Natural killer cell treated with Interleukin-12 subunit alpha and Interleukin-12 subunit beta and Interleukin-15 and Interleukin-18, amount 100 ng/mL, for 72 hours (primary cell): ENCODE measurements at places on chromosomes 7 and 10. TPM values are rescaled to one million over a fixed set of nuclear protein-coding genes. Genes with fewer than 3 reads are reported as not detected.

The CAMK2B gene
- total RNA-seq = 0.10 TPM

The OPN4 gene
- total RNA-seq = not detected

The DPP6 gene
- total RNA-seq = not detected

The GPR15LG gene
- not detected for total RNA-seq

The MRLN gene
- not detected for total RNA-seq

The THNSL1 gene
- 2.8 TPM for total RNA-seq

The ZMYND11 gene
- total RNA-seq = 21.4 TPM

The DMBT1 gene
- total RNA-seq = not detected

The PTPRN2 gene
- 0.74 TPM for total RNA-seq

The TBX20 gene
- total RNA-seq = not detected

The ABCB4 gene
- total RNA-seq = 0.20 TPM

The OPALIN gene
- not detected for total RNA-seq

DNA sequence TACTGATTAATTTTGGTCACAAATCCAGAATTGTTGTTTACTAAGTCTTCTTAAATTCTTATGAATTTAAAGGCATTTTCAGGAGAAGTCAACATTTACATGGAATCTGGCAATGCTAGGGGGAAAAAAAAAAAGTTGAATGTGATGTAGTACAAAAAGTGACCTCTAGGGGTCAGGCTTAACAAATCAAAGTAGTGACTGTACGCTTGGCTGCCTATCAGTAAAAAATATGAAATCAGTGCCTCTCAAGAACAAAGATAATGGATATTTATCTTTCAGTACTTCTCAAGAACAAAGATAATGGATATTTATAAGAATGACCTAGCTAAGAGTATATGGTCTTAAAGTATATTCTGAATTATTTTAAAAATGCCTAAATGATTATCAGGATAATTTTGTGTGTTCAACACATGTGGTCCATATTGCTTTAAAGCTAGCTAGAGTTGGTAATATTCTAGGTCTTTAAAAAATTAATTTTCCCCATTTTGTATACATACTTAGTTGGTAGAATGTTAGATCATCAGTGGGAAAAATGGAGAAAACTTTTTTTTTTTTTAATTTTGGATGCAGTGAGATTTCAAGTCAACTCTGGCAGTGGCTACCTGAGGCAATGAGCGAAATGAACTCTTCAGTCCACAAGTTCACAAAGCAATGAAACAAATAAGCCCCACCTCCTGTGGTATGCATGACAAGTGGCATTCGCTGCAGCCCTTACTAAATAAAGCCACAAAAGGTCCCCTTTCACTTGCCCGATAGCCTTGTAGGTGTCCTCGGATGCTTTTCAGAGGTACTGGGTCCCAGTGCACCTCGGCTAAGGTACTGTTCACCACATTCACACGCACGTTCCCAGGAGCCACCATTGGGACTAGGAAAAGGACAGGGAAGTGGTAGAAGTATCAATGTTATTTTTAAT, 51.2 kb upstream of the LAMB4 start:
- no peak for DNase-seq

DNA sequence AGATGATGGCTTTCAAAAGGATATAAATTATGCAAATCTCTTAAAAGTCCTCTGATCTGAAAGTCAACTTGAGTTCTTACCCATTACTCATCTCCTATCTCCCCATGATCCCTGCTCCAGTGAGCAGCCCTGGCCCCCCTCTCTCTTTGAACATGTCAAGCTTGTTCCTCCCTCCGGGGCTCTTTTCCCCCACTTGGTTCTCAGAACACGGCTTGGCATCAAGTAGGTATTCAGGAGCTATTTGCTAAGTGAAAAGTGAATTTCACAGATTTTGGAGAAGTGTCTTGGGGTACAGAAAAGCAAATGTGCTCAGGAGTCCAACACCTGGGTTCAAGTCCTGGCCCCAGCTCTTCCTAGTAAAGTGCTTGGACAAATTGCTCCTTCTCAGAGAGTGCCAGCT, 98.3 kb upstream of the CTBP2 start:
- no peak for DNase-seq

GRCh38 chr10:78371136-78371535, 337.5 kb downstream of the RPS24 start:
- DNase-seq = peak; percentile 18

GRCh38 chr7:127870231-127870907, 160.9 kb downstream of the LRRC4 start:
- DNase-seq = no peak

DNA sequence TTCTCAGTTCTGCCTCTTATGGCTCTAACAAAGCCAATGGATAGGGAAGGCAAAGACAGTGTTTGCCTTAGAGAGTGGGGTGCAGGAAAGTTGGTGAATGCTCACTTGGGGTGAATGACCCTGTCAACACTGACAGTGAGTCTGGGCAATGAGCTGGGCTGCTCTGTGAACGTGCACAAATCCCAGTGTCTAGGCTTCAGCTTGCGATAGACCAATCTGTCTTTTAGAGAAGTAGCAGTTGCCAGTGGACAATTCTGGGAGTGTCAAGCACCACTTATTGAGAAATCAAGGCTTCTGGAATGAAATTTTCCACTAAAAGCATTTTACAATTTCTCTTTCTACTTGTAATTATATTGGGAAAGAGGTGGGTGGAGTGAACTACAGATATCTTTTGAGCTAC, 141.4 kb downstream of the HERPUD2 start:
- DNase-seq = no peak

DNA sequence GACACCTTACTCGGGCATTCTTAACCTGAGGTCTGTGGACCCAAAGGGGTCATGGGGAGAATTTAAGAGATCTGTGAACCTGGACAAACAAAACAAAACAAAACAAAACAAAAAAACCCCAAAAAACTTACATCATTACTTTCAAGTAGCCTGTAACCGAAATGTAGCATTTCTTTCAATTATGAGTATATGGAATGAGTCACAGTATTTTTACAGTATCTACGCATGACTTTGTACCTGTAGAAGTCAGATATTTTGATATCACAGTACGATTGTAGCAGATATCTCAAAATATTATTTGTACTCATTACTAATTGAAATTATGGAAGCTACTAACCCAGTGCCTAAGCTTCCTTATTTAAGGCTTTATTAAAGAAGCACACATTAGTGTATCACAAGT, 210.2 kb downstream of the JAZF1 start:
- no peak for DNase-seq

DNA sequence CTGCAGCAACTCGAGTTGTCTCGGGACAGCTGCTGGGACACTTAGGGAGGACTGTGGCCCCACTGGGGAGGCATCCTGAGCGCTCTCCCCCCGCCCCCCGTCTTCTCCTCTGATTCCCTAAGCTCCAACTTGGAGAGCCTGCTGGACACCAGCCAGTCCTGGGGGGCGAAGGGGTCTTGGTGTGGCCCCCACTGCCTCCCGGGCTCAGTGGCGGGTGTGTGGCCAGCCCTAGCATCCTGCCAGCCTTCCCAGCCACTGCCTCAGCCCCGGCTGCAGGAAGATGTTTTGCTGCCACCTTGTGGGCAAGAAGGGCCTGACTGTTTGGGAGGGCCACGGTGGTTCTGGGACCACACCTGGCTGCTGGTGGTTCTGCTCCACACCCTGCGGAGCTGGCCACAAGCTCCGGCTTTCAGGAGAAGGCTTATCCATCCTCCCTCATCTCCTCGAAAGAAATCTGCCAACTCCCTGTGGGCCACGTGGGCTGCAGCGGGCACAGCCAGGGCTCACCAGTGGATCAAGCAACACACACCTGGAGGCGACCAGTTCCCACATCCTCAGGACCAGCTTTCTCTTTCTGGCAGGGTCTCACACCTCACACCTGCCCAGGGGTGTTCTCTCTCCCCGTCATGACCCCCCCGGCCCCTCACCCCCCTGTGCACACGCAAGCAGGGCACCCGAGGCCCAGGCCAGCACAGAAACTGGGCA, 24.8 kb downstream of the AGAP3 start:
- DNase-seq = peak; percentile 75

DNA sequence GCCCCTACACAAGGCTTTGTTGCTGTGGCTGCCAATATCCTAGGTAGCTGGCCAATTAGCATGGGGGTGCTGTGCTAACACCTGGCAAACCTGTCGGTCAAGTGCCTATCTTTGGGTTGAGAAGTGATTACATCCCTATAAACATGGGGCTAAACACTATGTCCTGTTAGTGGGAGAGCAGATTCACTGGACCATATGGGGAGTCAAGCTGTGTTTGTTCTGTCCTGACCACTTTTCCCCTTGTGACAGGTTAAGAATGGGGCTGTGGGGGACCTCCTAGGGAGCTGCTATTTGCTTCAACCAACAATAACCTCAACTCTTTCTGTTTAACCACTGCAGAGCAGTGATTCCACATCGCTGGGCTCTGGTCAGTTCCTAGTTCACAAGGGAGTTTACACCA, 151.5 kb upstream of the AOAH start:
- DNase-seq = no peak

DNA sequence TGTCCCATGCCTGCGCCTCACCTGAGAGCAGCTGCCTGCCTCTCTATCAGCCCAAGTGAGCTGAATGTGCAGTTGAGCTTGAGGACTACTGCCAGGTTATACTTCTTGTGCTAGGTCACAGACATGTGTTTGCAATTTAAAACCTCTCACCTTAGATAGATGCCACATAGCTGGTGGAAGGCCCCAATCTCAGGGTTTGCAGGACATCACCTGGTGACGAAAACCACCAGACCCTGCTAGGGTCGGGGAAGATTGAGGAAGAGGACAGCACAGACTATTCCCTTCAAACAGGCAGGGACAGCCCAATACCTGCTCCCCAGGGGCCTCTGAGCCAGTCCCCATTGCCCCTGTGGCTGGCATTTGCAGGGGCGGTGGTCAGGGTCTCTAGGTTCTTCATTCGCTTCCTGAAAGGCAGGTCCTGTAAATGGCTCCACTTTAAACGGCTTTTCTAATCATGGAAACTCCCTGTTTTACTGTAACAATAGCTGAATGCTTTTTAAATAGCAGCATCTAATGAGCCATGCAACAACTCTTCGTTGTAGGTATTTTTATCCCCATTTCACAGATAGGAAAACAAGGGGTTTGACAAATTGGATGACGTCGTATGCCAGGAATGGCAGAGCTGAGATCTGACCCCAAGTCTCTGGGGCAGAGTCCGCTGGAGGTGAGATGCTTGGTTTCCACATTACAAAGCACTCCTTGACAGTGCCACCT, 80.1 kb downstream of the EMX2 start:
- no peak for DNase-seq

GRCh38 chr7:82674268-82674667, 230.7 kb upstream of the CACNA2D1 start:
- DNase-seq = no peak

DNA sequence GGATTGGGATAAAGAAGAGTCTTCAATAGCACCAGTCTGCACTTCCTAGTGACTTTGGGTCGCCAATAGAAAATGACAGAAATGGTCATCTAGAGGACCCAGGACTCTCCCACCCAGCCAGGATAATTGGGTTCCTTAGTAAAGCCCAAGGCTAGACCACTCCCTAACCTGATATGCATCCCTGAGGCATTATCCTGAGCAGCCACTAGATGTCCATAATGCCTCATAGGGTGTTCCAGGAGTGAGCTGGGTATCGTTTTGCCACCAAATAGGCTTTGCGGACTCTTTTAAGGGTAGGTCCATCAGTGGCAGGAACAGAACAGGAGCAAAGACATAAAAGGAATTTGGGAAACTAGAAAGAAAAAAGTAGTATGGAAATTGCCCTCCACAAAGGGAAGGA, 4.5 kb upstream of the LRRC4 start:
- no peak for DNase-seq

DNA sequence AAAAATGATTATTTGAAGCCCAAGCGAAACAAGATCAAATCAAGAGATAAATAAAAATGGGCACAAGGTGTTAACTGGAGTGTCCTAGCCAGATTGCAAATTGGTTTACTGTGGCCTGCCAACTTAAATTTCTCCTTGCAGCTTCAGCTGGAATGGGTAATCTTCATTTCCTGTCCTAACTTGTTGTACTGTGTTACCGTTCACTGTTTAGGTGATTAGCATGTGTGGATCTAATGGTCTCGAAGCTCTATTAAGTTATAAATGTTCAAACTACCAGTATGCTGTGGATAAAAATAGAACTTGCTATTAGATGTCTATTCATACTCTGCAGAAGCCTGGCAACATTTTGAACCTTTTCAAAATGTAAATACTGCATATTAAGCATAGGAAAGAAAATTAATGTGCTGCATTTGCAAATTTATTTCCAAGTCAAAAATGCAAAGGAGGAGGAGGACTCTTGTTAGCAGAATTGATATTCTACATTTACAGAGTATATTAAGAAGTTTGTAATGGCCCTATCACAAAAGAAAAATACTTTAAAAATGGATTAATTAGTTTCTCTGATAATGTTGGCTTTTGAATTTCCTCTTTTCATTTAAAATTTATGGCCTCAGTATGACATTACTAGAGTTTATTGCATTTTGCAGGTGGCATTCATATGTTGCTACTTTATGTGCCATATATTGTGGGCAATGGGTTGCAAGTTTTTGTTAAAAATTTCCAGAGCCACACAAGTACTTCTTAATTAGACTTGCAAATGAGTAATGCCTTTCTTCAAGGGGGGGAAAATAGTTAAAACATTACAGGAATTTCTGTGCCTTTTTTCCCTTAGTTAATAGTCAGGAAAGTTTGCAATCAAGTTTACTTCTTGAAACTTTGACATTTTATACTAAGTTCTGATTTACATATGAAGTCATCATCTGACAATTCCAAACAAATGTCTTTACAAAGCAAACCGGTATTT, 92.1 kb downstream of the CABCOCO1 start:
- no peak for DNase-seq

GRCh38 chr7:50181081-50181480, 88.0 kb upstream of the ZPBP start:
- no peak for DNase-seq

- DNase-seq = no peak
These were observed 641 bp upstream of the TPK1 start for GRCh38 chr7:144836545-144836842.

DNA sequence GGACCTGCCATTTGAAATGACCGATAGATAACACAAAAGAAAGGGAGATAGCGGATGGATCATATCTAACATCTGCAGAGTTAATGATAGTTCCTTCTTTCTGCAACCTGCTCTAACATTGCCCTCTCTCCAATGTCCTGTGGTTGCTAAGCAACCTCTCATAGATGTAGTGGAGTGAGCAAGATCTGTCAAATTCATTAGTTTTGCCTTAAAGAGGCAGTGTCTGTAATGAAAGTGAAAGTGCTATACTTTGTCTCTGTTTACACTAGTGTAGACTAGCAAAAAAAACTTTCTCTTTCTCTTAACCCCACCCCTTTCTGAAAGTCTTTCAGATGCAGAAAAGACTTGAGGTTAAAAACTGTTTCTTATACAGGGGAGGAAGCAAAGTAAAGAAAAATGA, 1196.9 kb downstream of the SORCS3 start:
- no peak for DNase-seq

- DNase-seq = no peak
These were observed 289.9 kb upstream of the SP8 start for GRCh38 chr7:21076574-21076973.

GRCh38 chr10:70541736-70542564, 60.6 kb downstream of the PRF1 start:
- no peak for DNase-seq

DNA sequence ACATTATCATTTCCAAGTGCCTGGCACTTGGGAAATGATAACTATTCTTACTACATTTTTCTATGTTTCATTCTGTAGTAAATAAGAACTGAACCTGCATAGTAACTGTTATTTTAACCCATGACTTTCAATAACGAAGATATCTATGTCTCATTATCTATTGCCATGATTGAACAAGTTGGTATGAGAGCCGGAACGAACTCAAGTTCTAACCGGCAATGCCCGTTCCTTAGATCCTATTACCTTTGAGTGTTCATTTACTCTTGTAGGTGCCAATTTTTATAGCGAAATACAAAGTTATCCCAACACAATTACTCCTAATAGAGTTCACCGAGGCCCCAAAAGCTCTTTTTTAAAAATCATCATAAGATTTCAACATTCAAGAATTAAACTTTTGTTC, 885 bp upstream of the MET start:
- DNase-seq = no peak
